Renal cortical epithelial cell (primary cell): ENCODE measurements at places on chromosomes 7 and 10. TPM values are rescaled to one million over a fixed set of nuclear protein-coding genes. Genes with fewer than 3 reads are reported as not detected.

DEPP1 gene
- 11.3 and 24.5 TPM in 2 replicates for total RNA-seq

CDHR3 gene
- 0.17 and 2.0 TPM in 2 replicates for total RNA-seq

SDK1 gene
- 6.3 and 30.9 TPM in 2 replicates for total RNA-seq

GLCCI1 gene
- 2.8 and 22.3 TPM in 2 replicates for total RNA-seq

TMEM229A gene
- total RNA-seq, result not detected in 2 replicates

C7orf33 gene
- not detected in 2 replicates for total RNA-seq

TMEM176A gene
- total RNA-seq, result 0.35 TPM in 1 of 2 replicates, not detected in the other

NKX1-2 gene
- total RNA-seq, result not detected in 2 replicates

AKR1B15 gene
- total RNA-seq, result 0.35 TPM in 1 of 2 replicates, not detected in the other

FAM25G gene
- total RNA-seq, result not detected in 2 replicates

ADIRF gene
- total RNA-seq, result 49.3 TPM in 1 of 2 replicates, not detected in the other

OGA gene
- total RNA-seq, result 67.0 and 116 TPM in 2 replicates

GPR15LG gene
- total RNA-seq, result 6.8 and 46.5 TPM in 2 replicates

HUS1 gene
- 9.0 and 29.4 TPM in 2 replicates for total RNA-seq

FZD1 gene
- total RNA-seq, result 8.0 and 20.6 TPM in 2 replicates

HYAL4 gene
- total RNA-seq, result not detected in 2 replicates

ELMO1 gene
- 0.69 and 1.7 TPM in 2 replicates for total RNA-seq

GRM3 gene
- total RNA-seq, result not detected in 2 replicates

GARIN1A gene
- 0.17 and 0.60 TPM in 2 replicates for total RNA-seq

NEUROD6 gene
- not detected in 2 replicates for total RNA-seq

SPDYE16 gene
- total RNA-seq, result 0.25 TPM in 1 of 2 replicates, not detected in the other

TSPAN13 gene
- 52.6 and 89.1 TPM in 2 replicates for total RNA-seq

CAV2 gene
- total RNA-seq, result 148 and 223 TPM in 2 replicates

DNAH11 gene
- 0.05 and 0.17 TPM in 2 replicates for total RNA-seq

LIPN gene
- total RNA-seq, result not detected in 2 replicates

CUBN gene
- 0.35 and 4.0 TPM in 2 replicates for total RNA-seq

CTNNA3 gene
- total RNA-seq, result under 0.01 TPM in 1 of 2 replicates, not detected in the other

PILRA gene
- 0.35 and 2.0 TPM in 2 replicates for total RNA-seq

ARF5 gene
- 111 and 279 TPM in 2 replicates for total RNA-seq

UNC5B gene
- 0.35 and 0.80 TPM in 2 replicates for total RNA-seq

ASIC3 gene
- total RNA-seq, result 0.15 TPM in 1 of 2 replicates, not detected in the other

GRID2IP gene
- total RNA-seq, result under 0.01 and 0.69 TPM in 2 replicates

KAT6B gene
- 6.3 and 33.1 TPM in 2 replicates for total RNA-seq

VIPR2 gene
- 0.10 TPM in 1 of 2 replicates, not detected in the other for total RNA-seq

TSPAN12 gene
- 29.7 and 60.5 TPM in 2 replicates for total RNA-seq

AKR1C1 gene
- total RNA-seq, result 5.5 and 6.6 TPM in 2 replicates

C10orf67 gene
- total RNA-seq, result 0.35 and 0.55 TPM in 2 replicates

GCK gene
- 0.10 TPM in 1 of 2 replicates, not detected in the other for total RNA-seq

KMT2E gene
- total RNA-seq, result 54.0 and 139 TPM in 2 replicates

MKX gene
- 0.25 TPM in 1 of 2 replicates, not detected in the other for total RNA-seq

AGR2 gene
- 18.6 and 29.0 TPM in 2 replicates for total RNA-seq

LSM8 gene
- 31.7 and 34.7 TPM in 2 replicates for total RNA-seq

DNAJC12 gene
- total RNA-seq, result 3.0 and 13.3 TPM in 2 replicates

CPN1 gene
- not detected in 2 replicates for total RNA-seq

PHYHIPL gene
- total RNA-seq, result 0.15 and 0.35 TPM in 2 replicates

HOXA7 gene
- 1.2 and 12.0 TPM in 2 replicates for total RNA-seq

CLDN3 gene
- 10.8 and 11.6 TPM in 2 replicates for total RNA-seq

TMEM270 gene
- not detected in 2 replicates for total RNA-seq
